ENCODE measurements at places on chromosomes 6 and 20.

DNA sequence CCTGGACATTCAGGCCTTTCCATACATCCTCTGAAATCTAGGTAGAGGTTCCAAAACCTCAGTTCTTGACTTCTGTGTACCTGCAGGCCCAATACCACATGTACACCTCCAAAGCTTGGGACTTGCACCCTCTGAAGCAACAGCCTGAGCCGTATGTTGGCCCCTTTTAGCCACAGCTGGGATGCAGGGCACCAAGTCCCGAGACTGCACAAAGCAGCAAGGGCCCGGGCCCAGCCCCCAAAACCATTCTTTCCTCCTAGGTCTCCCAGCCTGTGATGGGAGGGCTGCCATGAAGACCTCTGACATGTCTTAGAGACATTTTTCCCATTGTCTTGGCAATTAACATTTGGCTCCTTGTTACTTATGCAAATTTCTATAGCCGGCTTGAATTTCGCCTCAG is 107.4 kb upstream of the FRMD1 start:
- no peak for DNase-seq

DNA sequence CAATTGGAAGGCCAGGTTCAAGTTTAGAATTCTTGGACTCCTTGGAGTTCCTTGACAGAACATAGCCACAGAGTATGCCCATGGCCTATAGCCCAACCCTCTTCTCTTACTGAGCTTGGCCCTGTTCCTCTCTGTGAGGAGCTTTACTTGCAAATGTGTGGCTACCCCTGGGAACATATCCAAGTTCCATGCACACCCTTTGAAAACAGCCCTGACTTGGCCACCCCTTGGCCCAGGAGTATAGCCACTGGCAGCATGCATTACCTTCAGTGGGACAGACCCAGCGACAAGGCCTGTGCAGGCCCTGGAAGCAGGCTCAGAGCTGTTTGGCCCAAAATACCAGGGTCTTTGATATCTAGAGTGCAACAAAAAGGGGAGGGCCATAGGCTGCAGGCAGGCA is 19.5 kb upstream of the MAS1 start:
- peak; percentile 89 for DNase-seq

DNA sequence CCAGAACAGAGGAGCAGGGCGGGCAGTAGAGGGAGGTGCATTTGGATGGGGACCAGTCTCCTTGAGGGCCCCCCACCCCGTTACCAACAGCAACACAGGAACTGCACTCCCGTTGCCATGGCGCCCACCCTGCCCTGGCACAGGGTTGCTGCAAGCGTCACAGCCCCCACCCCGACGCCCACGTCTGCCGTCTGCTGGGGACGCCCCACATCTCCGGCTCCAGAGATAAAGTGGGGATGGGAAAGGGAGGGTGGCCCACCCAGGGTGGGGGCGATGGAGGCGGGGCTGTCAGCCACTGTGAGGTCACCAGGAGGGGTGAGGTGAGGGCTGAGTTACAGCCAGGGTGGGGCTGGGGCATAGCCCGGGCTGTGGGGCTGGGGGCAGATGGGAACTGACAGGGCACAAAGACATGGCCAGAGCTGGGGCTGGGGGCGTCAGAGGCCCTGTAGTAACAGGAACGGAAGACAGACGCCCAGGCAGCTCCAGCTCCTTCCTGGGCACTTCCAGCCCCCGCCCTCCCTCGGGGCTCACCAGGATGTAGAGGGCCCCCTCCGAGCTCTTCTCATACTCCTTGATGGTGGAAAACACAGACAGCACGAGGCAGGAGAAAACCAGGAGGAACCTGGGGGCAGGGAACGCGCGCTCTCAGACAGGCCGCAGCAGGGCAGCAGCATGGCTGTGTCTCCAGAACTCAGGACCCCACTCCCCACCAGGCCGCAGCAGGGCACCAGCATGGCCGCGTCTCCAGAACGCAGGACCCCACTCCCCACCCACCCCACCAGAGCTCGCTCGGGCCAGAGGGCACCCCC is 26.0 kb downstream of the KCNQ2 start:
- no peak for DNase-seq

DNA sequence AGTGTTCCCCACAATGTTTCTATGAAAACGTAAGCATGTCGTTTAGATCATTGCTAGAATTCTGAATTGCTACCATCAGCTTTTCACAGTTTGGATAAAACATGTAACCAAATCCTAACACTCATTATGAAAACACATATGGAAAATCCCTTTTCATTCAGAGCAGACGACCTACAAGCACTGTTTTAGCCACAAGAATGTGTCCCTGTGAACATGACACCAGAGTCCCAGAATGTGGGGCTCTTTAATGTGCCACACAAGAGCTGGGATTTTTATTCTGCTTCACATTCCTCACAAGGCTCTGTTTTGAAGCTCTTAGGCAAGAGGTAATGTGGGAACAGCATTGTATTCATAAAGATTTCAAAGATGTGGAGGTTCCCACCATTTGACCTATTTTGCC is 141.1 kb upstream of the CITED2 start:
- DNase-seq = peak; percentile 68

DNA sequence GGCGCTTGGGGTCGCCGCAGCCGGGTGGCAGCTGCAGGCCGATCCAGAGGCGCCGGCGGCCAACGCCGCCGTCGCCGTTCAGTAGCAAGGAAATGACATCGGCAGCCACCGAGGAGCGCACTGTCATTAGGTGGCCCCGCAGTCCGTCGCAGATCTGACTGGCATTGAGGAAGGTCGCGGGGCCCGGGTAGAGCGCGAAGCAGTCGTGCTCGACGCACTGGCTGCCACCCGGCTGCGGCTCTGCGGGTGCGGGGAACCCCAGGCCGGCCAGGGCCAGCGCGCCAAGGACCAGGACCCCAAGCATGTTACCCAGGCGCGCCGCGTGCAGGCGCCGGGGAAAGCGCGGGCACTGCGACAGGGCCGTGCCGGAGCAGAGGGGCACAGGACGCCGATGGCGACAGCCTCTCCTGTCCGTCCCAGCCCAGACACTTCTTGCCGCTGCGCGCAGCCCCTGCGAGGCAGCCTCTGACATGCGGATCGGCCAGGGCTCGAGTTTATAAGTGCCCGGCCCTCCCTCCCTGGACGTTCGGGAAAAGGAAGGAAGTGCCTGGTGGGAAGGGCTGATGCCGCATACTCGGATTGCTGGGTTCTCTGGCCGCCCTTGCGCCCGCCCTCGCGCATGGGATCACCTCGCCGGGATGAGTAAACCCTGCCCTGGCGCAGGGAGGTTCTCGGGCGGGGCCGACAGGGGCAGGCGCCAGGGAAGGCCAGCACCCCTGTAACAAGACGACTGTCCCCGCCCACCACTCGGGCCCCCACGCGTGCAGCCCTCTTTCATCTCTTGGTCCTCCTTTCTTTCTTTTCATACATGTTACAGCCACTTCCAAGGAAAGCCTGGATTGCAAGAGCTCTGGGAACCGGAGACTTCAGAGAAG is at the start of gene THBD:
TSS of gene THBD (minus strand) at position 472 of the 875 bp plus-strand sequence. CDS start at position 304, 168 bp downstream.
- DNase-seq = peak; percentile 39

DNA sequence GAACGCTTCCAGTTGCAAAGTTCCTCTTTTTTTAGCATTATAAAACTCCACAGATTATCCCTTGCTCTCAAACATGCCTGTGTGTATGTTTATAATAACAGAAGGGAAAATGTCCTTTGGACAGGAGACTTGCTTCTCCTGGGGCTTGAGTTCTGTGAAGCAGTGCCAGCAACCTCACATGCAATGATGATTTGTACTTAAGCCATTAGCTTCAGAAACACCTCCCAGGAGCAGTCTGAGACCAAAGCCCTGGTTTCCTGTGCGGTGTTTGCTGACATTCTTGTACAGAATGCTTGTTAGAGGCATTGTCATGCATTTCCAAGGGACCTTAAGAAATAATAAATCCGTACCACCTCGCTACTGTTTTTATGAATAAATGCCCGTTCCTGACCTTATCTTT is 752.8 kb downstream of the CBLN4 start:
- peak; percentile 74 for DNase-seq

DNA sequence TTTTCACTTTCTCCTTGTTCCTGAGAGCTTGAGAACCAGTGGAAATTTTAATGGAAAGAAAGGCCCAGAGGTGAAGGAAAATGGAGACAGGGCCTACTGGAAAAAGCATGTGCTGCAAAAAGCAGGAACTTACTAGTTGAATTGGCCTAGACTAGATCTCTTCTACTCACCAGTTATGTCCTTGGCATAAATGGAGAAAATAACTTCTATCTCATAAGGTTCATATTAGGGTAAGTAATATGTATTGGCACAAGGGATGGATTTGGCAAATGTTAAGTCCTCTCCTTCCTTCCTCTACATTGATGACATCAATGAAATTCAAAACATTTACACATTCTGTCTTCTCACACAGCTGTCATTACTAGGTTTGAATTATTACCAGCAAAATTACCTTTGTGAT is 74.0 kb downstream of the NDUFAF5 start:
- DNase-seq = no peak

DNA sequence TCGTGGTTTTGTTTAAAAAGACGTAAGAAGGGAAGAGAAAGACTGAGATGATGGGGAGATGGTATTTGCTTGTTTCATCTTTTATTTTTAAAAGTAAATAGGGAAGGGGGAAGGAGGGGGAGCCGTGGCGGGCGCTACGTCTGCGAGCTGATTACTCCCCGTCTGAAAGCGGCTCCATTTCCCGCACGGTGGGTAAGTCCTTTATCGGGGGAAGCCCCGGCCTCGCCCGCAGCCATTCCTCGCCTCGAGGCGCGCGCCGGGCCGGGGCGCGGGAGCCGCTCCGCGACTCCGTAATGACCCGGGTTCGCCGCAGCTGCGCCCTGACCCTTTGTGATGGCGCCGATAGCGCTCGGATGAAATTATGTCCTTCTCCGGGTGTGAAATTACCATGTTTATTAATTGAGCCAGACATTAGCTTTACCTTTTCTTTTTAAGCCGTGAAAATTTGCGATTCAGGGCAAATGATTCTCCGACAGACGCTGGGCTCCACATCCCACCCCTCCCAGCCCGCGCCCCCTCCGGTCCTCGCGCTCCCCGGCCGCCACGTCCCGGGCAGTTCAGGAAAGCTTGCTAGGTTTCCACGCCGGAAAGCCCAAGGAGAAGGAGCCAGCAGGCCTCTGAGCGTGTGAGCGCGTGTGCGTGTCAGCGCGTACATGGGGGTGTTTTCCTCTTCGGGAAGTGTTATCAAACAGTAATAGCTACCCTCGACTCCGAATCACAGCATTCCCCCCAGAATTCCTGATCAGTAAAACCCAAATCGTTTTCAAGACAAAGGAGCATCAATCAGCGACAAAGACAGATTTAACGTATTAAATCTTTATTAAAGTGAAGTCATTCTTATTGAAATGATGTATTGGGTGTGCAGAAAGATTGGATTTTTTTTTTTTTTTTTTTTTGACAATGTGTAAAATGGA is 30.0 kb downstream of the TFAP2A start:
- DNase-seq = no peak

DNA sequence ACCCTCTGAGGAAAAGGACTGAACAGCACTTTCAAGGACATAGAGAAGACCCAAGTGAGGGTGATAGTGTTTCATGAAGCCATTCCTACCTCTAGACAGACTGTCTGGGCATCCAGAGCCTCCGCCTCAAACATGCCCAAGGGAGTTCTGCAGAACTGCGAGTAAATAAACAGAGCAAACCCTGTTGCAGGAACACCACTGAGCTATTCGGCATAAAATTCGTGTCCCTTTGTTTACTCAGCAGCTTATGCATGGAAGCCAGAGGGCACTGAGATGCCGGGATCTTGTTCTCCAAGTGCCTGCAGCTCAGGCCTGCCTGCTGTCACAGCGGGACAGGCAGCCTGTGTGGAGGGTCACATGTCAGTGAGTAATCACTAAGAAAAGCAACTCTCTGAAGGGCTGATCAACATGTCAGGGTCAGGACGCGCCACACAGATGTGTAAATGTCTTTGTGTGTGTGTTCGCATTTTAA is 164.9 kb upstream of the HEY2 start:
- DNase-seq = peak; percentile 69

Data from astrocyte of the hippocampus (primary cell).